Right atrium auricular region (tissue), 2 donors: ENCODE measurements at places on chromosomes 4 and X.

- no peak for DNase-seq
Observed at GRCh38 chr4:115370012-115370411, 256.6 kb upstream of the NDST4 start.

DNA sequence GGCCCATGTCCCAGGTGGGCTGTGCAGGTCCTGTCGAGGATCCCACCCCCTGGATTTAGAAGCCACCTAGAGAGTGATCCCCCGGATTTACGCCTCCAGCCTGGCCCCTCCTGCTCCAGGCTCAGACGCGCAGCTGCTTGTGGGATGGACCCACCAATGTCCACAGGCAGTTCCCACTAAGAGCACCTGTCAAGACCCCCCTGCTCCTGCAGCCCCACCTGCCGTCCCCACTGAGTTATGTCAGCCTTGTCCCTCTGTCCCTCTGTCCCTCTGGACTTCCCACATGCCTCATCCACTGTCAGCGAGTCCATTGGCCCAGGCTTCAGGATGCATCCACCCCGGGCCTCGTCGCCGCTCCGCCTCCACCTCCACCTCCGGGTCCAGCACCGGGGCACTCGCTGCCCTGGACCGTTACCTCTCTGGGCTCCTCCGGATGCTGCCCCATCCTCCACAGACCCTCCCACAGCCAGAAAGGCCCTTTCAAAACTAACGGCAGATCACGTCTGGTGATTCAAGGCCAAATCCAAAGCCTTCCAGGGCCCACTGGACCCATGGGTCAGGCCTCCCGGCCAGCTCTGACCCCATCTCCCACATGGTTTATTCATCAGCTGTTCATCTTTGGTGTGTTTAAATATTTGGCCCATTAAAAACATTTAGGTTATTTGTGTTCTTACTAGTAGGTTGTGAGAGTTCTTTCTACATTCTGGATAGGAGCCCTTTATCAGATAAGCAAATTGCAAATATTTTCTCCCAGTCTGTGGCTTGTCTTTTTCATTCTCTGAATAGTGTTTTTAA, 28.3 kb downstream of the HTRA3 start:
- no peak for DNase-seq

- no peak for DNase-seq
Observed at GRCh38 chrX:85941275-85941674, 106.1 kb downstream of the CHM start.

GRCh38 chr4:139844057-139844456, 178.4 kb downstream of the MGST2 start:
- DNase-seq: no peak

- DNase-seq: no peak
Observed at GRCh38 chr4:5084911-5085475, 33.7 kb downstream of the STK32B start.

- DNase-seq: no peak
Observed at GRCh38 chrX:42143866-42144592, 220.7 kb upstream of the CASK start.
